Left lobe of liver (tissue), 2 donors: ENCODE measurements at places on chromosomes 7 and 10. TPM values are rescaled to one million over a fixed set of nuclear protein-coding genes. Genes with fewer than 3 reads are reported as not detected.

GRCh38 chr7:47636433-47637175, 54.7 kb upstream of the TNS3 start:
- no peak for DNase-seq

- DNase-seq = peak; percentile 85
Observed at GRCh38 chr7:124765401-124766352, at the start of gene GPR37. TSS of gene GPR37 (minus strand) at chr7:124765792. CDS start at chr7:124764976, 816 bp downstream.

The USP54 gene
- total RNA-seq = 4.8 TPM

DNA sequence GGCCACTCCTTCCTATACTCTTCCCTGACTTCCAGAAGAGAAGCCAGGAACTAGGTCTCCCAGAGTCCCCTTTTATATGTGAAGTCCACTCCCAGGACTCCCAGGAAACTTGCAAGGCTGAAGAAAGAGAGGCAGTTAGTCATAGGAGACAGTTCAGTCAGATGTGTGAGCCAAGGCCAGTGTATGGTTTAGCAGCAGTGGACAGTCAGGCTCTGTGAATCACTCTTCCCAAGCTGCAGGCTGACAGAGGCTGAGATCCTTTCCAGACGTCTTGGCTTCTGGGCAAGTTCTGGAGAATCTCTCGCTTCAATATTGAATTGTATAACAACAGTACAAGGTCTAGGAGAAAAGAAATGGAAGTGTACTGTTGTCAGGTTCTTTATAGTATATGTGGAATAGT, 26.9 kb downstream of the BLVRA start:
- peak; percentile 34 for DNase-seq

DNA sequence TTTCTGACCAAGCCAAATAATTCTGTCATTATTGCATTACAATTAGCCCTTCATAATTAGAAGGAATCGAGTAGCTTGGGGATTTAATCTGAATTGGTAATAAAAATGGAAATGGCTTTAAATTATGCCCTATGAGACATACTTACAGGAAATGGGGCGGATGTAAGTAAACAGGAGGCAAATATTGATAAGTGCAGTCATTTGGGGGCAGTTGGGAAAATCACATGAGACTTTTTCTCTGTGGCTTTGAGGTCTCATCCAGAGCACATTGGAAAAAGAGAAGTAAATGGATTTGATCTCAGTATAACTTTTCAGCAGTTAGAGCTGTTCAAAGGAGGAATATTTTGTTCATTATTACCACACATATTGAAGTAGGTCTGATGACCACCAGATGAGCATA, 307.8 kb upstream of the POM121L12 start:
- DNase-seq = no peak

DNA sequence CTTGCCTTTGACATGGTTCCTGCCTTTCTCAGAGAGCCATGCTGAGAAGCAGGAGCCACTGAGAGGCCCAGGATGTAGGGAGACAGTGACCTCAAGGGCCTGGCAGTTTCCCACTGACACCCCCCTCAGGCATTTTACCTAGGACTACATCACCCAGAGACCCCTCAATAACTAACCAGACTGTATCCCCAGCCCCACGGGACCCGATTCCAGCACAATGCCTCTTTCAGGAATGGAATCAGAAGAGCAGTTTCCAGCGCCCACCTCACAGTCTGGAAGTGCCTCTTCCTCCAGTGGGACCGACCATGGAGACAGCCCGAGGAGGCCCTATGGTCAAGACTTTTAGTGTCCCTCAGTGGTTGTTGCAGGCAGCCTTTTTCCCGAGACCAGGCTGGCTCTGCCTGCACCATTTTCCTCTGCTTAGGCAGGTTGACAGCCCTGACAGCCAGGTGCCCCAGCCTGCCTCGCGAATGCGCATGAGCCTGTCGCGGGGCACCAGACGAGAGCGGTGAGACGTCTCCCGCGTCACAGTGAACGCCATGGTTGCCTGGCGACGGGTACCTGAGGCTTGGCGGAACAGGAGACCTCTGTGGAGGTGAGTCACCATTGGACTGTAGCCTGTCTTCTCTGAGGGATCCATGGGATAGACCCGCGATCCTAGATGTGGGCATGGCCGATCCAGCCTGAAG, 28.4 kb upstream of the ZNF273 start:
- no peak for DNase-seq

DNA sequence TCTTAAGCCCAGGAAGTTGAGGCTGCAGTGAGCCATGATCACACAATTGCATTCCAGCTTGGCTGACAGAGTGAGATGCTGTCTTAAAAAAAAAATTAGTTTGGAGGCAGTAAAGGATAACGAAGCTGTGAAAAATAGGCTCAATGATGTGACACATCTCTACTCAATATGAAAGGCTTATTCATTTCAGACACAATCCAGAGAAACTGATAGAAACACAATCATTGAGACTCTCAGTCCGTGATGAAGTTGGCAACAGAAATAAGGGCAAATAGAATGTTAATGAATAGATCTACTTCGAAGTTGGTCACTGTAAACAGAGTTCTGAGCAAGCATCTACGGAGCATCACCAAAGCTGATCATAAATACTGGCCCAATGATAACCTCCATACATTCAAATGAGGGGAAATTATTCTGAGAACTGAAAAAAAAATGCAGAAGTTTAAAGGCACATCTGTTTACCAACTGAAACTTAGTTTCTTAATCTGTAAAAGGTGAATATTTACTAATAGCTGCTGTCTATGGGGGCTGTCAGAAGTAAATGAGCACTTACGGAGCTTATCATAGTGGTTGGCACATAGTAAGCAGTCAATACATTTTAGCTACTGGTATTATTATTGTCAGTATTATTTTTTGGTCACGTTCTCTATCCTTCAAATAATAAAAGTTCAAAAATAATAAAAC, 70.4 kb downstream of the AKR1B1 start:
- DNase-seq = no peak

DNA sequence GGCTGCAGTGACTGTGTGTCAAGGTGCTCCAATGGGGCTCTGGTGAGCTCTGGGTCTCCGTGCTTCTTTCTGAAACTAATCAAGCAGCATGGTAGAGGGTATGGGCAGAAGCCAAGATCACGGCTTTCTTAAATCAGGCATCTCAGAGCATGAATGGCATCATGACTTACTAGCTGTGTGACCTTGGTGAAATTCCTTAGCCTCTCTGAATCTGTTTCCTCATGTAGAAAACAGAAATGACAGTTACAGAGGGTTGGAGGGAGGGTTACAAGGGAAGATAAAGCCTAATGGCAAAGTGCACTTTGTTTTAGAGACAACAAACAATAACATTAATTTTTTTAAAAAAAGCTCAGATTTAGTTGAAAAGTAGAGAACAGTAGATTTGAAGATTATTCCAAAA, 34.9 kb downstream of the FRMPD2 start:
- no peak for DNase-seq

The MICALL2 gene
- 18.0 TPM for total RNA-seq

DNA sequence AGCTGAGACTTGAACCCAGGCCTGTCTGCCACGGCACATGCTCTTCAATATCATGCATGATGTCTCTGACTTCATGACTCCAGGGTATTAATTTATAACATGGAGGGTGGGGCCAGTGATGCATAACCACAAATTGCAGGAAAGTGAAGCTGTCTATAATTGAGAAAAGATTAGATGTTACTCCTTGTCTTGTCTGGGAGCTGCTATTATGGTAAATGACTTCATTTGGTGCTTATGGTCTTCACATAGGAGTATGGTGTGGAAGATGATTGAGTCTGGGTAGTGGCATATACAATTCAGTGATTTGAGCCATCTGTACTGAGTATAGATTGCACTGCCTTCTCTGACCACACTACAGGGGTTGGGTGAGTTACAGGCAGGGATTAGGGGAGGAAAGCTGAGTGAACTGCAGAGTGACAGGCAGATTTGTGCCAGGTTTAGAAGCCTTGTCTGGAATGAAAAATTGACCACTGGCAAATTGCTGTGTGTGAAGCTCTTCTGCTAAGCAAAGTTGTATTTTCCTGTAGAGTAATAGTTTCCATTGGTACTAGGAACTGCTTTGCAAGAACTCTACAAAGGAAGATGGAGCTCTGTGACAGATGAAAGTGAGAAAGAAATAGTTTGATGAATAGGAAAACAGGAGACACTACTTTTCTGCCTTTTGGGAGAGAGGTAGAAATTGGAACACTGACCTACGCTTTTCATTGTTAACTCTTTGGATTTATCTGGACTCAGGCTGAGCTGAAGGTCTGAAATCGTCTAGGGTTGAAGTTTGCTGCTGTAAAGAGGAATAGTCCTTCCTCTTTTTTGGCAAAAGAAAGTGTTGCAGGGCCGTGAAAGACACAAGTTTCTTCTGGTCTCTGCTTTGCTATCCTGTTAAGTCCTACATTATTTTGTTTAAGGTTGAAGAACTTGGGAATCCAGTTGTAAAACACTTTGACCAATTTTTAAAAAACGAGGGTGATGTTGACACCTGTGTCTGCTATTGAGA, 2.7 kb downstream of the SND1 start:
- DNase-seq = no peak

DNA sequence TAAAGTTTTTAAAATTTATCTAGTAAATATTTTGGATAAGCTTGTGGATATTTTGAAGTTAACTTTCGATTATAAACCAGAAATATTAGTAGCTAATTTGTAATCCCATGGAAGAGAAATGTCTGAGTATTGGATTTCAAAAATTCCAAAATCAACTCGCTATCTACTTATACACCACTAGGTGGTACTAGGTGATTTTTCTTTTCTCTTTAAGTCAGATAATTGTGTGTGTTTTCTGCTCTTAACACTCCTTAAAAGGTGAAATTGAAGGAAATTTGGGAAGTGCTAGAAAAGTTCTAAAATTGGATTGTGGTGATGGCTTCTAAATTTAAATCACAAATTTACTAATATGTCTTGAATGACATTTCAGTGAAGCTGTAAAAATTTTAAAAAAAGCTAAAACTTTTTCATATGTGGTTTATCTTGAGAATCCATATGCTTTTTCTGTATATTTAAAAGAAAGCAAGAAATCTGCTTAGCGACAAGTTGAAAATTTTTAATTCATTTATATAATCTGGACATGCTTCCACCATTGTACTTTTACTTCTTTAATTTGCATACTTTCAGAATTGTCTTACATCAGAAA, 90.2 kb downstream of the IPMK start:
- DNase-seq = no peak

The WBP1L gene
- total RNA-seq = 33.0 TPM

DNA sequence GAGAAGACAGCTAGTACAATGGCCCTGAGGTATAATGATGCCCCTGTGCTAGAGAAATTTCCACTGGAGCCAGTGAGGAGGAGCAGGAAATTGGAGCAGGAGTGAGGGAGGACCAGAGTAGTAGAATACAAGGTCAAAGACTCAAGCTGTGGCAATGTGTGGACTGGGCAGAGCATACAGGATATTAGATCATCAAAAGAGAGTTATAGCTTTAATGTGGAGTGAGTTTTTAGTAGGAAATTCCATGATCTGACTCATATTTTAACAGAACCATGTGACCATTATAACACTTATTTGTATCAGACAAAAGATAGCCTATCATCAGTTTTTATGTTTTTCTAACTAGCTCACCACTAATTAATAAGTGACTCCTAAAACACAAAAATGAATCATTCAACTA, 154.1 kb downstream of the DGKB start:
- DNase-seq = no peak

DNA sequence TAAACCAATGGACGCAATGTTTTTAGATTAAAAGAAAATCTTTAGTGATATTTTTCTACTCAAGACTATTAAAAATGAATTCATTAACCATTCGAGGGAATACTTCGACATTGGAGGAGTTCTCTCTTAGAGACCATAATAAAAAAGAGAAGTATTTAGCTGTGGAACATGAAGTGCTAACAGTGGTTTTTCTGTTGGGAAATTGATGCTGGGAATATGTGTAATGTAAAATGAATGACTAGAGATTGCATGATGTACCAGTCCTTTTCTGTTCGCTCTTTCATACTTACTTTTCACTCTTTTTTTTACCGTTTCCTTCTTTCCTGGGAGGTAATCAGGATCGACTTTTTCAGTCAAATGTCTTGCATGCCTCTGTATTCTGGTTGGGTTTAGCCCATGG, 41.3 kb downstream of the ST7 start:
- no peak for DNase-seq

DNA sequence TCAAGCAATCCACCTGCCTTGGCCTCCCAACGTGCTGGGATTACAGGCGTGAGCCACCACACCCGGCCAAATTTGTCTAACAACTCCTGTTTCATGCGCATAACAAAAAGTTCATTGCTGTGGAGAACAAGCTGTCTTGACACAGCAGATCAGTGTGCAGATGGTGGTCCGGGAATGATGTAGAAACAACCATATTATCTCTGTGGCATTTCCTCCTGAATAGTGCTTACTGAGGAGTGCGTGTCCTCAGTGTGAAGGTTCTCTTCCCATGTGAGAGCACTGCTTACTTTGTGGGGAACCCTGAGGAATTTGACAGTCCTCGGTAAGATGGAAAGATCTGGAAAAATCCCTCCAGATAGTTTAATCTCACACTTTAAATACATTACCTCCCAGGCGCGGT, 30.3 kb upstream of the ZNF438 start:
- no peak for DNase-seq

DNA sequence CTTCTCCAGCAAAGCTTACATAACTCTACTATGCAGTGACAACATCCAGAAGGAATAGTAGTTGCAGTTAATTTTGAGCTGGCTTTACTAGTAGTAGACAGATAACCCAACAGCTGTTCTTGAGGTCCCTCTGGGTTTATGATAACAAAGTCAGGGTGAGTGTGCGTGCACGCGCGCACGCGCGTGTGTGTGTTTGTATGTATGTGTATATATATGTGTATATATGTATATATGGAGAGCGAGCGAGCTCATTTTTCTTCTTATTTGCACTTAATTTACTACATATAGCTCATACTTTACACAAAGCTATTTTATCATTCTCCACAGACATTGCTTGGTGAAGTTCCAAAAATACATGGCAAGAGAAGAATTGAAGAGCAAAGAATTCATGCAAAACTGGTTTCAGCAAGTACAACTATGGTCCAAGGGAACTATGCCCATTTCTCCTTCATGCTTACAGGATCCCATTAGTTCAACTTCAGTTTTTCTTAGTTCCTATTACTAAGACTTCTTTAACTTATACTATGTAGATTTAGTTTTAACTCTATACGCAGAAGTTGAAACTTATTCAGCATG, 105.9 kb upstream of the TMEM168 start:
- no peak for DNase-seq

The ELOVL3 gene
- not detected for total RNA-seq

DNA sequence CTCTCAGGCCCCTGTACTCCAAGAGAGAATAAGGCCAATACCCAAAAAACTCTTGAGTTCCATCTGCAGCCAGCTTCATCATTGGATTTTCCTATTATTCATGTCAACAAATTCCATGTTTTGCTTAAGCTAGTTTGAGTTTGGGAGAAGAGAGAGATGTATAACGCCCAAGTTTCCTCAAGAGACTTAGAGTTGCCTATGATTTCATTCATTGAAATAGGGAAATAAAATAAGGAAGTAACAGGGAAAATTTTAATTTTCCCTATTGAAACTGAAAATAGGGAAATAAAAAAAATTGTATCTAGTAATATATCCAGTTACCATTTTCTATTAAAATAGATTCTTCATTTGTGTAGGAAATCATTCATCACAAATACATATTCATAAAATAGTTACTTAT, 66.5 kb upstream of the SVIL start:
- DNase-seq = no peak

- no peak for DNase-seq
Observed at GRCh38 chr10:102016416-102016815, 39.6 kb downstream of the ARMH3 start.
